ENCODE measurements at places on chromosomes 4 and X.

DNA sequence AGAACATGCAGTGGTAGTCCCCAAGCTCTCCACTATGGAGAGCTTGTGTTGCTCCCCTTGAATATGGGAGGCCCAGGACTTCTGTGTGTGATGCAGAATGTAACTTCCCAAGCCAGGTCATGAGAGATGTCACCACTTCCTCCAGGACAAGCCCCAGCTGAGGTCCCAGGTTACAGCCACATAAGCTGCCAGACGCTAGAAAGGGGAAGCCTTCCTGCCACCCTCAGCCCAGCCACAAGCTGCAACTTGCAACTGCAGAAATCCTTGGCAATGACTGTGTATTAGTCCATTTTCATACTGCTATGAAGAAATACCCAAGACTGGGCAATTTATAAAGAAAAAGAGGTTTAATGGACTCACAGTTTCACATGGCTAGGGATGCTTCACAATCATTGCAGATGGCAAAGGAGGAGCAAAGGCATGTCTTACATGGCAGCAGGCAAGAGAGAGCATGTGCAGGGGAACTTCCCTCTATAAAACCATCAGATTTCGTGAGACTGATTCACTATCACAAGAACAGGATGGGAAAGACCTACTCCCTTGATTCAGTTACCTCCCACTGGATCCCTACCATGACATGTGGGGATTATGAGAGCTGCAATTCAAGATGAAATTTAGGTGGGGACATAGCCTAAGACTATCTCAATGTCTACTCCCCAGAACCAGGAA lies 91.5 kb upstream of the DHX15 start:
- DNase-seq: peak; percentile 45

GRCh38 chr4:182741914-182742313 lies 175.3 kb downstream of the DCTD start:
- no peak for DNase-seq

DNA sequence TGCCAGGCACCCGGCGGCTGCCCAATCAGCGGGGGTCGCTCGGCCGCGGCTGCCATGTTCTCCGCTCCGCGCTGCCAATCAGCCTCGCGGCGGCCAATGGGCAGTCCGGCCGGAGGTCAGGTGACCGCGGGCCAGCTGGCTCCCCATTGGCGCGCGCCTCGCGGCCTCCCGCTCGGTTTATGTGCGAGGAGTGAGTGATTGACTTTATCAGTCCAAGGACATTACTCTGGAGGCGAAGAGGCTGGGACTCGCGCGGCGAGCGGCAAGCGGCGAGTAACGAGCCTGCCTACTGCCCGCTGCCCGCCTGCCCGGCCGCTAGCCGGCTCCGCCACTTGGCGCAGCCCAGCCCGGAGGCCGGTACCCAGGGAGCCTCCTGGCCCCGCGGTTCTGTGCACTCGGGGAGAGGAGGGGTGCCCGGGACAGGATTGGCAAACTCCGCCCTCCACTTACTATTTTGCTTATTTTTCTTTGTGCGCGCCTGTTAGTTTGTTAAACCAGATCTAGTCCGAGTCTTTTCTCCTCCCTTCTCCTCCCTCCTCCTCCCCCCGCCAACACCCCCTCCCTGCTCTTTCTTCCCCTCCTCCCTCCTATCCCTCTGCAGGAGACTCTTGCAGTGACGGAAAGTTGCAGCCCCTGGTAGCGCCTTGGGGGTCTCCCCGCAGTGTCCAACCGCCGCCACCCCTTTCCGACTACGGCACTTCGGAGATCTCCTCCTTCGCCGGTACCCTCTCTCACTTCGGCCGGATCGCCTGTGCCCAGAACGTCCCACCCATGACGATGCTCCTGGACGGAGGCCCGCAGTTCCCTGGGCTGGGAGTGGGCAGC lies at the start of gene ZIC3:
TSS of gene ZIC3 (plus strand) at position 207 of the 825 bp plus-strand sequence. CDS start at position 772, 565 bp downstream.
- no peak for DNase-seq

GRCh38 chr4:83389037-83389720 lies 54.5 kb upstream of the HPSE start:
- no peak for DNase-seq

- DNase-seq: peak; percentile 76
These were observed 29.0 kb downstream of the REELD1 start for GRCh38 chr4:146243141-146243882.

- DNase-seq: peak; percentile 49
These were observed 372.6 kb upstream of the TECRL start for GRCh38 chr4:64781737-64782326.

- no peak for DNase-seq
These were observed 202.9 kb upstream of the NPY2R start for GRCh38 chr4:155005395-155006090.

DNA sequence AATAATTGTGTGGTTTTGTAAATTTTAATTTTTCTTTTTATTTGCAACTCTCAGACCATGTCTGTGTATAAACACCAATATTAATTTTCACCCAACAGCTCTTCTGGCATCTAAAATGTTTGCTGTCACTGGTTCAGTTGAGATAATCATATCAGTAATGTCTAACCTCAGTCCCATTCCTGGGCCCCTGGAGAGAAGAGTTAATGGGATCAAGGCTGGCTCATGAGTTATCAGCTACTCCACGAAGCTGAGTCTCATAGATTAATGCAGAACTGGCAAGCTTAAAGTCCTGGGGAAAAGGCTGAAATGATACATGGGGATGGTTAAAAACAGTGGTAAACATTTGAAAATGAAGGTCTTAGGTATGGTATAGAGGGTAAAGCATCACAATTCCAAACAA lies 28.4 kb upstream of the TSPAN5 start:
- DNase-seq: no peak

DNA sequence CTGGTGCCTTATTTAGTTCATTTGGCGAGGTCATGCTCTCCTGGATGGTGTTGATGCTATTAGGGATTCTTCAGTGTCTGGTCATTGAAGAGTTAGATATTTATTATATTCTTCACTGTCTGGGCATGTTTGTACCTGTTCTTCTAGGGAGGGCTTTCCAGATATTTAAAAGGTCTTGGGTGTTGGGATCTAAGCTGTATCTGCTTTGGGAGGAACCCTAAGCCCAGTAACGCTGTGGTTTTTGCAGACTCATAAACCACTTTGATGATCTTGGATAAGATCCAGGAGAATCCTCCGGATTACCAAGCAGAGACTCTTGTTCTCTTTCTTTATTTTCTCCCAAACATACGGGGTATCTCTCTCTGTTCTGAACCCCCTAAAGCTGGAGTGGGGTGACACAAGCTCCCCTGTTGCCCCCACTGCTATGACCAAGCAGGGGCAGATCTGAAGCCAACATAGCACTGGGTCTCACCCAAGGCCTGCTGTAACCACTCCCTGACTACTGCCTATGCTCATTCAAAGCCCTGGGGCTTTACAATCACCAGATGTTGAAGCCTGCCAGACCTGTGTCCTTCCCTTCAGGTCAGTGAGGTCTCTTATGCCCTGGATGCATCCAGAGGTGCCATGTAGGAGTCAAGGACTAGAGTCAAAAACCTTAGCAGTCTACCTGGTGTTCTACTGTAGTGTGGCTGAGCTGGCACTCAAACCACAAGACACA lies 187.6 kb downstream of the GUCY2F start:
- DNase-seq: no peak

- peak; percentile 39 for DNase-seq
These were observed 57.5 kb upstream of the SORCS2 start for GRCh38 chr4:7134737-7135388.

- DNase-seq: no peak
These were observed 148.4 kb upstream of the FGF16 start for GRCh38 chrX:77298790-77299189.

- no peak for DNase-seq
These were observed 27.4 kb downstream of the LEF1 start for GRCh38 chr4:108141213-108141950.

DNA sequence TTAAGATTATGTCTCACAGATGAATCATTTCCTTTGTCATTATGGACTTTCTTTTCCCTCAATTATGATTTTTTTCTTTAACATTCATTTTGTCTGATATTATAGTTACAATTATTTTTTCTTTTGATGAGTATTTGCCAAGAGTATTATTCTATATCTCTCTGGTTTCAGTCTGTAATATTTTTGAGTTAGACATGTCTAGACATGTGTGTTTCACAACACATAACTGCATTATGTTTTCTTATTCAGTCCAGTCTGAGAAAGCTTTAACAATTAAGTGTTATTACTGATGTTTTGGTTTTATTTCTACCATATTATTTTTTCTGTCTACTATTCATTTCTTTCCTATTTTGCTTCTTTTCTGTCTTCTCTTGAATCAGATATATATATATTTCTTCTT lies 108.3 kb upstream of the MID1IP1 start:
- no peak for DNase-seq

DNA sequence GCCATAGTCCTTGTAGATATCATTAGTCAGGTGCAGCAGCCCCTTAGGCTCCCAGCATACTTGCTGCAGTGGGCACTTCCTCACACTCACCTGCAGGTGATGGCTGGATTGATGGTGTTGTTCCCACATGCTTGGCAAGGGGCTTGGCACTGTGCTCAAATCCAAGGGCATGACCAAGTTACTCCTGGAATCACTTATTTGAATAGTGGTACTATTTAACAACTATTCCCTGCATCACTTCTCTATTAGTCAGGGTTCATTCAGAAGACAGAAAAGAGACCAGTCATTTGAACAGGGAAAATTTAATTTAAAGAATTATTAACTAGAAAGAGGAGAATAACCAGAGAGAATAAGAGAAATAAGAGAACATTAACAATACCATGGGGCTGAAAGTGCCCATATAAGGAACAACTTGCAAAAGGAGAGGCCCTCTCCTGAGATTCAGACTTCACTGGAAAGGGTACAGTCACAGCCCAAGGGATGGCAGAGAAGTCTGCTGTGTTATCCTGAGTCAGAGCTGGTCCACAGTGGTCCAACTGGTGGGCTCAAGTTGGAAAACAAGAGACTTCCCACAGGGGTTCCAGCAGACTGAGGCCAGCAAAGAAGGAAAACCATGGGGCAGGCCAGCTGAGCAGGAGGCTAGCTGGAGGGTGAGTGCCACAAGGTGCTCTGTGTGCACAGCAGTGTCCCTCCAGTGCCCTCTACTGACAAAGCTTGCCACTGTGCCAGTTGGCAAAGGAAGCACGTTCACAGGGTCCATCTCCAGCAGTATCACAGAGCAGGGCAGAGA lies 9.8 kb downstream of the SPP1 start:
- DNase-seq: peak; percentile 65

- no peak for DNase-seq
These were observed 150.9 kb downstream of the SPCS3 start for GRCh38 chr4:176470671-176471070.

- no peak for DNase-seq
These were observed 89.3 kb downstream of the MAD2L1 start for GRCh38 chr4:119977076-119977940.

DNA sequence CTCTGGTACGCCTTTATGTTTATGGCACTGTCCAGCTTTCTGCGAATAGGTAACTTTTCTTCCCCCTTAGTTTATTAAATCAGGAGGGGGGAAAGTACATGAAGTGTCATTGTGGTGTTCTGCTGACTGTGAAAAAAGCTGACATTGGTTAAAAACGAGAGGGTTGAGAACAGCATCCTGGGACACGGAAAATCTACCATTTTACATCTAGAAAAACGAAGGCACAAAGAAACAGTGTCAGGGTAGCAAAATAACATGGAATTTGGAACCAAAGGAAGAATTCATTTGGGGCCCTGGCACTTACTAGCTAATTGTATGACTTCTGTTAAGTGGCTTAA lies 1.2 kb upstream of the AMOT start:
- no peak for DNase-seq

DNA sequence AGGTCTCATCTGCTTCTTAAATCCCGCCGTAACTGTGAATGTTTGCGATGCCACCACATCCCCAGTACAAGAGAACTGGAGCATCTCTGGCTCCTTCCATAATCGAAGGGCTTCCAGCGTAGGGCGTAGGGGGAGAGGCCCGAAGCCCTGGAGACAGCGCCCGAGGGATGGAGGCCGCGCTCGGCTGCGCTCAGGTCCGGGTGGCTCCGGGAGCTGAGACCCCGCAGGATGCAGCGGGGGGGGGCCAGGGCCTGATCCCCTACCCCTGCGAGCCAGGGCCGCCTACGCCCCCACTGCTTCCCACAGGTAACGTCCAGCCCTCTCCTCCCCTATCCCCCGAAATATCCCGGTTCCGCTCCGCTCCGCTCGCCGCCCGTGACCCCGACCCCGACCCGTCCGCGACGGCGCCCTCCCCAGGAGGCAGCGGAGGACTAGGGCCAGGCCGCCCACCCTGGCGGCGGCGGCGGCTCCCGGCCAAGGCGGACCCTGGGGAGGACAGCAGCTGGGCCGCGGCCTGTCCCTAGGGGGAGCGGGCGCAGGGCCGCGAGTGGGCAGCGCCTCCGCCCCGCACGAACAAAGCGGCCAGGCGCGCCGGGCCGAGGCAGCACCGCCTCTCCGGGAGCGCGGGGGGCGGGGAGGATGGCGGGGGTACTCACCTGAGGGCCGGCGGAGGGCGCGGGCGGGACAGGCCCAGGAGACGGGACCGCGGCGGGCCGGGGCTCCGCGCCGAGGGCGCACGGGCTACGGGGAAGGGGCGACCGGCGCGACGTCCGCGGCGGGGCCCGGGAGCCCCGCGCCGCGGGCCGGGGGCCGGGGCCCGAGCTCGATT lies 723 bp downstream of the WDFY3 start:
- DNase-seq: peak; percentile 54

- no peak for DNase-seq
These were observed 317.1 kb downstream of the STK32B start for GRCh38 chr4:5368426-5368825.

DNA sequence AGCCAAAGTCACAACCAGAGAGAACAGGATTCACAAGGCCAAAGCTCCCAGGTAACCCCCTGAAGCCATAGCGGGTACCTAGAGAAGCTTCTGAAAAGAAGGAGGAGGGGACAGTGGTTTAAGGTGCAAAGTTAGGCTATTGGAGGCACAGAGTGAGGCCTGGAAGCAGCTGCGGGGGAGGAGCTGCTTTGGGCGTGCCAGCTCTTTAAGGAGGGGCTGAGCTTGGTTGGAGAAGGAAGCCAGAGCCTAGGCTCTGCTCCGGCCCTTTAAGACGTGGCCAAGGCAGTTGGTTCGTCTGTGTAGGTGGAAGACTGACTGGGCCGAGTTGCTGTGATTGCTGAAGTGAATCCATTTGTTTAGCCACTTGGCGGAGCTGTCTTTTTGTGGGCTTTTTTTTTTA lies 1.5 kb downstream of the KLF8 start:
- DNase-seq: no peak
